ENCODE measurements at places on chromosomes 13 and 19.

GRCh38 chr19:52622261-52622660, 15.9 kb downstream of the ZNF83 start:
- DNase-seq = no peak

DNA sequence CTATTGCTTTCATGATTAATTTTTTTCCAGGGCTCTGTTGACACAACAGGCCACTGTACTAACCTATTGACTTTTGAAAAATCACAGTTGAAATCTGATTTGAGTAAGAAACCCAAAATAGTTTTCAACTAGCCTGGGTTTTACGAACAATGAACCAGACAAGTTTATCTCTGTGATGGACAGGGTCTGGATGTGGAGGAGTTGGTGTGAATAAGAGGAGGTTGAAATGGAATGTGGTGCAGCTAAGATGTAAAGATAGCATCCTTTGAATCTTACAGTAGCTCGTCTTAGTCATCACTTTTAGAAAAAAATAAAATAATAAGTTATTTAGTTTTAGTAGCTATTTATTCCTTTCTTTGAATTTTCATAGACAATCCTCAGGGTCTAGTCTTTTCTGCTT, 8.3 kb upstream of the OXGR1 start:
- DNase-seq = no peak

- no peak for DNase-seq
These were observed 30.6 kb upstream of the IGSF23 start for GRCh38 chr19:44582581-44583265.

DNA sequence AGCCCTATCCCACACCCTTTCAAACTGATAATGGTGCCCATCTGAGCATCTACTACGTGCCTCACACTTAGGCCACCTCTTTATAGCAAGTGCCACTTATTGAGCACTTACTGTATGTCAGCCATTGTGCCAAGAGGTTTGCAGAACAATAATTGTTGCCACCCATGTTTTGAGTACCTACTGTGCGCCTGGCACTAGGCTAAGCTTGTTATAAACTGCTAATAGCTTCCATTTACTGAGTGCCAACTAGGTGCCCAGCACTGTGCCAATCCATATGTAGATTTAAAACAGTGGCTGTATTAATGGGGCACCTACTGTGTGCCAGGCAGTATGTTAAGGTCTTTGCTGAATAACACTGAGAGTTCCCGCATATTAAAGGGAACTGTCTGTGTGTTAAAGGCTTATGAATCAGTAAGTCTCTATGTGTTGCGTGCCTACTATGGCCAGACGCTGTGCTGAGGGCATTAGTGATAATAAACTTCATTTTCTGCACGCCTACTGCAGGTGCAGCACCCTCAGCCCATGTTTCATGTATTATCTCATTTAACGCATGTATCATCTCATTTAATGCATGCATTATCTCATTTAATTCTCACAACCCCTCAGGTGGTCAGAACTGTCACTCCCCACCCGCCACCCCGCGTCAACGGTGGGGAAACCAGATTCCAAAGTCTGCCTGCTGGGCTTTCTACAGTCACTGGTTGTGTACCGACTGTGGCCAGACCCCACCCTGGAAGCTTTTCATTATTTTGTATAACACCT, 105.0 kb downstream of the PTPRS start:
- DNase-seq = no peak

DNA sequence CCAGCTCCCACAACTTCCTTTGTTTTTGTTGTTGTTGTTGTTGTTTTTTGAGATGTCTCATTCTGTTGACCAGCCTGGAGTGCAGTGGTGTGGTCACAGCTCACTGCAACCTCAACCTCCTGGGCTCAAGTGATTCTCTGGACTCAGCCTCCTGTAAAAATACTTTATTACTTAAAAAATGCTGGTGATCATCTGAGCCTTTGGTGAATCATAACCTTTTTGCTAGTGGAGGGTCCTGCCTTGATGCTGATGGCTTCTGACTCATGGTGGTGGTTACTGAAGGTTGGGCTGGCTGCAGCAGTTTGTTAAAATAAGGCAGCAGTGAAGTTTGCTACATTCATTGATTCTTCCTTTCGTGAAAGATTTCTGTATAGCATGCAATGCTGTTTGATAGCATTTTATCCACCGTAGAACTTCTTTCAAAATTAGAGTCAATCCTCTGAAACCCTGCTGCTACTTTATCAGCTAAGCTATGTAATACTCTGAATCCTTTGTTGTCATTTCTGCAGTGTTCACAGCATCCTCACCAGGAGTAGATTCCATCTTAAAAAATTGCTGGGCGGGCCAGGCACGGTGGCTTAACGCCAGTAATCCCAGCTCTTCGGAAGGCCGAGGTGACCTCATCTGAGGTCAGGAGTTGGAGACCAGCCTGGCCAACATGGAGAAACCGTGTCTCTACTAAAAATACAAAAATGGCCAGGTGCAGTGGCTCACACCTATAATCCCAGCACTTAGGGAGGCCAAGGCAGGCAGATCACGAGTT, 18.0 kb downstream of the ARHGAP35 start:
- DNase-seq = no peak

DNA sequence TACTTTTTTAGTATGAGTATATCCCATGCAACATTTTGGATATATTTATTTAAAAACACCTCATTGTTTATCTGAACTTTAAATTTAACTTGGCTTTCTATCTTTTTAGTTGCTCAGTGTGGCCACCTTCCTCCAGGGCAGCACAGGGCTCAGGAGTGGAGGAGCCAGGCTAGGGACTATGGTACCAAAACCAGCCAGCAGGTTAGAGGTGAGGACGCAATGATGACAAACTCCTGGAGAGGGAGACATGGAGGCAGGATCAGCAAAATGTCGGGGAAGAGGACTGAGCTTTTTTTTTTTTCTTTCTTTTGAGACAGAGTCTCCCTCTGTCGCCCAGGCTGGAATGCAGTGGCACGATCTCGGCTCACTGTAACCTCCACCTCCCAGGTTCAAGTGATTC, 29.6 kb upstream of the CALM3 start:
- DNase-seq = no peak

- DNase-seq = no peak
These were observed at the start of gene DENND1C for GRCh38 chr19:6481541-6482342. DENND1C (minus strand) TSS chr19:6481787; CDS start chr19:6481695, 92 bp downstream.

- DNase-seq = no peak
These were observed 9.0 kb downstream of the KLK13 start for GRCh38 chr19:51055866-51056265.

DNA sequence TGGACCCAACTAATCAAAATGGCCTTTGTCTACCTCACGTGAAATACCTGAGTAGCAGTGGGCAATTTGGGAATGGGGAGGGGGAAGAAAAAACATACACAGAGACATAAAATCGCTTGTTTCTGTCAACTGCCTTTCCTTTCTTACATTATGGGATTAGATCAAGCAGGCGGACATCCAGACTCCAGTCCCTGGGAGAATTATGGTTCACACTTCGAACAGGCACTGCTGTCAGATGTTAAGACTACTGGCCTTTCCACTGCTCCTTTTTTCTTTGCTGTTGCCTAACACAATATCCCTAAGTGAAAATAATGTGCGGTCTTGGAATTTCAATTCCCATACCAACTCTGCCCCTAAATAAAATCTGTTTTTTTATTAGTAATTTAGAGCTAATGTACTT, 1719.7 kb upstream of the SLC10A2 start:
- DNase-seq = no peak

GRCh38 chr13:35714588-35715377, 238.3 kb upstream of the MAB21L1 start:
- no peak for DNase-seq

DNA sequence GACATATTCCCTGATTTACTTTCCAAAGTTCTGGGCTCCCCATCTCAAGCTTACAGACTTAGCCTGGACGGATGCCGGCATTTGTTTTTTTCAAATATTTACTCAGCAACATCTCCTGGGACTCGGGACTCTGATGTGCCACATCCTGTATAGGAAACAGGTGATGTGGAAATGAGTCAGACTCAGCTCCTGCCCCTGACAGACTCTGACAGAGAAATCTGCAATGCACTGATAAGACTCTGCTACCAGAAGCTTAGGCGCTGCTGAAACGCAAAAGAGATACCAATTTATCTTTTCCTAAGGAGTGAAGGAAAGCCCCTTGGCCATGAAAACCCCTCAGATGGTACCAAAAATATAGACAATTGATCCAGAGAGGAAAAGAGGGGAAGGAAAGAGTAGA, 16.2 kb downstream of the LAIR2 start:
- DNase-seq = no peak

DNA sequence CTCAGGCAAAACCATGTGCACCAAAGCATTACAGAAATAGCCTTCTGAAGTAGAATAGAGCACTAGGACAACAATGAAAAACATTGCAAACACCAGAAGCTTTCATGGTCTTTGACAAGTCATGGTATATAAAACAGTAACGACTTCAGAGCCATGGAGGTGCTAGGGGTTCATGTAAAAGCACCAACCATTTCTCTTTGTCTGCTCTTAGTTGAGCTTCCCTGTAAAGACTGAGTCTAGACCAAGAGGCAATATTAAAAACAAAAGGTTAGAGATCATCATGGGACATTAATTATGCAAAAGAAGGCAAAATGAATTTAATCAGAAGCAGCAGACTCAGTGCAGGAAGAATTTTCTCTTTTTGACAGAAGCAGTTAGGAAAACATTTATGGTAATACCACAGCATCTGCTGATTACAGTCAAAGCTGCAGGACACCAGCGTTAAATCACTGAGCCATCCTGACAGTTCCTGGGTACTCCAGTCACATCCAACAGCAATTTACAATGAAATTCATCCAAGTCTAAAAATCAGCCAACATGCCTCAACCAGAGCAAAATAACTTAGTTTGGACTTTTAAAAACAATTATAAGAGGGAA, 476.8 kb downstream of the DIAPH3 start:
- no peak for DNase-seq

DNA sequence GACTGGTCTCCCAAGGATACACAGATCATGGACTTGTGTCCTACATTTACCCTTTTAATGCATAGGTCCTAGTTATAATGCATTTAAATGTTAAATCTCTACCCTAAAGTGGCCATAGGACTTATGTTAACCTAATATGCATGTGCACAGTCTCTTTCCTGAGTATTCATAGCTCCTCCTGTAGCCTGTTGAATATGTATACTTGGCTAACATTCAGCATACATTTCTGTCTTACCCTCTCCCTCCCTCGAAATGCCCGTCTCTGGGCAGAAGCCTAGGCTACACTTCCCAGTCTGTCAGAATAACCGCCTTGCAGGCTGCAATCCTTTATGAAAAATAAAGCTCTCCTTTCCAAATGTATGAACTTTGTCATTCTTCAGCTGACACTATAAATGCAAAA, 13.9 kb downstream of the ZFP82 start:
- no peak for DNase-seq

- no peak for DNase-seq
These were observed 2.2 kb upstream of the TNFSF13B start for GRCh38 chr13:108267347-108267746.

DNA sequence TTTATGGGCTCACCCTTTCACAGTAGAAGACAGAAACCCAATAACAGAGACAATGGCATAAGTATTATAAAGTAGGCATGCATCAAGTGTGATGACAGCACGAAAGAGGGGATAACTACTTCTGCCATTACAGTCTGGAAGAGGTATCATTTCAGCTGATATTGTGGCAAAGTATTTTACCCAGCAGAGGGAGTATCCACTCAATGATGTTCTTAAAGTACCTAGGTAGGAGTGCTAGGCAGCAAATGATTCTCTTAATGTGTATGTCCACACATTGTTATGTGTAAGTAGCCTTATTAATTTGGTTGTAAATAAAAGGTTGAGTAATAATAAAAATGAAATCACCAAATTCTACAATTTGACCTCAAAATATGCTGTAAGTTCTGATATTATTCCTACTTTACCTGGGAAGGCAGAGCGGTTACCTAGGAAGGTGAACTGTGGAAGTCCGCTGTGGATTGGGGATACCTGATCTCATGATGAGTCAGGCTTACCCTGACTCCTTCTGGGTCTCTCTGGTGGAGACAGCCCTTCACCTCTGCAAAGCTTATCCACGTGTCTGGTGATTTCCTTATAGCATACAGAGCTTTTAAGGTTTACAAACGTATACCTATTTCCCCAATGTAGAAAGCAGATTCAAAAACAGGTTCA, 4.1 kb upstream of the UBAC2 start:
- peak; percentile 21 for DNase-seq

All from NCI-H187 treated with DMSO at 0.1 percent for 48 hours (cell line).